Renal pelvis (tissue), 12 donors: ENCODE measurements at places on chromosomes 4 and X. TPM values are rescaled to one million over a fixed set of nuclear protein-coding genes. Genes with fewer than 3 reads are reported as not detected.

GRCh38 chrX:129495900-129496299 lies 27.4 kb downstream of the SMARCA1 start:
- no peak for DNase-seq

Gene CD38
- polyA plus RNA-seq: 1.1 TPM

Gene USP17L15
- not detected for polyA plus RNA-seq

GRCh38 chr4:15677507-15677988 lies 4.1 kb upstream of the FAM200B start:
- no peak for DNase-seq

DNA sequence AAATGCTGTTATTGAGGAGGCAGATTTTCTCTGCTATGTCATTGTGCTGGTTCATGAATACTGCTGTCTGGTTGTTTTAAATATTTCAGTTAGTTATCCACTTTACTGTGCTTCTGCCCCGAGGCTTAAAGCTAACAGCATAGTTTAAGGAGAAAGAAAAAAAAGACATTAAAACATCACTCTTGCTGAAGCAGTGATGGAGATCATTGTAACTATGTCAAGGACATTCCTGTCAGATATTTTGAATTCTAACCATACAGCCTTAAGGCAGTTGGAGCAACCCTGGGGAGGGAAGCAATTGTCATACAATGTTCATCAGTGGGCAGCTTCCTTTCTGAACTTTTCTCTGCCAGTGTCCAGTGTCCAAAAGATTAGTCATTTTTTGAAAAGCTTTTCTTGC lies 199.0 kb upstream of the DDX53 start:
- no peak for DNase-seq

- DNase-seq: no peak
Measured at GRCh38 chr4:81632581-81633299, 161.0 kb upstream of the RASGEF1B start.

GRCh38 chr4:128373628-128374027 lies 86.0 kb upstream of the PGRMC2 start:
- DNase-seq: no peak

GRCh38 chrX:30799327-30799726 lies 89.7 kb downstream of the TAB3 start:
- no peak for DNase-seq

DNA sequence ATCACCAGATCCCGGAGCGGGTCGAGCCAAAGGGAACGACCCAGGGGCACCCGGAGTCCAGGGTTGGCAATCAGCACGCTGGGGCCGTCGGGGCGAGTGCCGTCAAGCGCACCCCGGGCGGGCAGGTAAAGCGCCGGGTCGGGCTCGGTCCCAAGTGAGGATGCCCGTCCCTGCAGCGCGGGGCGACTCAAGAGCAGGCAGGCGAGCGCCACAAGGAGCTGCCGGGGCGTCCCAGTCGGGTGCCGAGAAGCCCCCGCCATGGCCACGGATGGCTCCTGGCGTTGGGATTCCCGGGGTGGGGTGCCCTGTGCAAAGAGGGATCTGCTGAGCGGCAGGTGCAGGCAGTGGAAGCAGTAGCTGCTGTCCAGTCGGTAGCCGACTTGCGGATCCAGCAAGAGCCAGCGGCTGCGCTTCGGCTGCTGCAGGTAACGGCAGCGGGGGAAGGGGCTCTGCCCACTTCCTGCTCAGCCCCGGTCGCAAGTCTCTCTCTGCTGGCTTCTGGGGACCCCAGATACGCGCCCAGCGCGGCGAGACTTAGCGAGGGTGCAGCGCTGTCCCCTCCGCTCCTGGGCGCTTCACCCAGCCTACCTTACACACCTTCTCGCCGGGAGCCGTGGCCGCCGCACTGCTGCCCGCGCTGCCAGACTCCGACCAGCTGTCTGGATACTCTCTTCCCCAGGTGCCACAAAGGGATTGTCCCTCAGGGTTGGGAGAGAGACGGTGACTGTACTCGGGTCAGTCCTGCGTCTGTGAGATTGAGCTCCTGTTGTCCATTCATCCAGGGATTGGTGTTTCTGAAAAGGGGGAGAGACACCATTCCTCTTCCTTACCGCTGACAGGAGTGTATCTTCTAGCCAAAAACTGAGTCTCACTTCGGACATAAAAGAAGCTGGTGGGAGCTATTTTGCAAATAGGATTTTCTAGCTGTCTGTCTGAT lies at the start of gene FREM3:
FREM3 (minus strand) TSS at position 260 of the 937 bp plus-strand sequence; CDS start at position 260, 0 bp downstream.
- DNase-seq: peak; percentile 11

Gene ITM2A
- polyA plus RNA-seq: 92.4 TPM

Gene PNMA5
- polyA plus RNA-seq: 0.36 TPM

- no peak for DNase-seq
Measured at GRCh38 chr4:140269369-140269768, 104.1 kb upstream of the SCOC start.

- no peak for DNase-seq
Measured at GRCh38 chr4:38723726-38724474, 58.9 kb downstream of the TLR10 start.

Gene SCFD2
- polyA plus RNA-seq: 14.5 TPM

GRCh38 chrX:156001667-156002021 lies 4.1 kb downstream of the IL9R start:
- DNase-seq: no peak

DNA sequence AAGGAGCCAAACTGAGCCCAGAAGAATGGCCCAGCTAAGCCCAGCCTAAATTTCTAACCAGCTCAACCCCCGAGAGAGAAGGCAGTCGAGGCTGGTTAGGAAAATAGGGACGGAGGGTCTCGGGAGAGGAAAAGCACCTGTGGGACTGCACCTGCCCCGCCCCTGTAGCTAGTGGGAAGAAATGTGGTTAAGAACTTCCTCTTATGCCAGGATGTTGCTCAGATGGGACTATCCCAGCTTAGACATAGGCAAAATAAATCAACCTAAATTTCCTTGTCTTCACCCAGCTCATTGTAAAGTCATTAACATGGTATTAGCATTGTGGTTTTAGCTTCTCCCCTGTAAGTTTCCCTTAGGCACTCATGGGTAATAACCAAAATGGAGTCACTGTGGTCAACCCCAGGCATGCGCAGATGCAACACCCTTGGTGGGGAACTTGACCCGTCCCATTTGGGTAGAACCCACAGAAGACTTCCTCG lies 86.8 kb downstream of the ZNF718 start:
- DNase-seq: no peak

Gene SPINK2
- polyA plus RNA-seq: not detected

DNA sequence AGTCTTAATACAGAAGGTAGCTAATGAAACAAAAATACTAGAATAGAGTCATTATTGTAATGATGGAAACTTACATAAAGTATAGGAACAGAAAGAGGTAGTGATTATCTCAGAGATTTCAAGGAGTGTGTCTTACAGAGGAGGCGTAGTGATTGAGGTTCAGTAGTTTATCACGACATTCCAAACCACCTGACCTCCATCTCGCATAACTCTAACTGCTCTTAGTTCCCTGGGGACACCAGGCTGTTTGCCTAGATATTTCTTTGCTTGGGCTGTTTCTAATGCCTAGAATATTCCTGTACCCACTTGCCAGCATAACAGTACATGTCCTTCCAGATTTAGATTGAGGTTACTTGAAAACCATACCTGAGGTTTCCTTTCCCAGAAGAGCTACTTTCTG lies 29.1 kb downstream of the STAG2 start:
- DNase-seq: no peak

DNA sequence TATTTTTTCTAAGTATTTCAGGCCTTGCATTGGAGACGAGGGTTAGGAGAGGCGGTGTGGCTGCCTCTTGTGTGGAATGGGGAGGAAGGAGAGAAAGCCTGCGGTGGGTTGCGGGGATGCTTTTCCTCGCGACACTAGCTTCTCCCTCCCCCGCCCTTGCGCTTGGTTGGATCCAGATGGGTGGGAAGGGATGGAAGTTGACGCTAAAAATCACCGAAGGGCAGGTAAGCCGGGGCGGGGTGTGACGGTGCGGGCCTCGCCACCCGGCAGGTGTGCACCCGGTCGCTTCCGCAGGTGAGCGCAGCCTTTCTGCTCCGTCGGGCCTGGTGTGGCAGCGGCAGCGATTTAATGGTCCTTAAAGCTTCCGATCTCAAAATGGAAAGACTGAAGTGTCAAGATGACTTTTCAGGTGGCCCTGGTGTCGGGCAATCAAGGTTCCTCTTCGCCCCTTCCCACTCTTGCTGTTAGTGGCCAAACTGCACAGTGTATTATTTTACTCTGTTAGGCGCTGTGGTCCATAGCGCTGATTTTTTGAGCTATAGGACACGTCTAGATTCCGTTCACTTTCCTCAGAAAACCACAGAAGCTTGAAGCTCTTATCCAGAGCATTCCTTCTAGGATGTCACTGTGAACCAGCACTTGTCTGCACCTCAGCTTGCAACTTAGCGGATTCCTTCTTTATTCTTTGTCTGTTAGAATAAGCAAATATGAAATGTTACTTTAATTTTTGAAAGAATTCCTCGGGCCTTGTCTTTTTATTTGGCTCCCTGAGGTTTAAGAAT lies 765 bp downstream of the ENOPH1 start:
- peak; percentile 45 for DNase-seq

GRCh38 chr4:182507805-182508204 lies 264.6 kb downstream of the TENM3 start:
- DNase-seq: no peak

DNA sequence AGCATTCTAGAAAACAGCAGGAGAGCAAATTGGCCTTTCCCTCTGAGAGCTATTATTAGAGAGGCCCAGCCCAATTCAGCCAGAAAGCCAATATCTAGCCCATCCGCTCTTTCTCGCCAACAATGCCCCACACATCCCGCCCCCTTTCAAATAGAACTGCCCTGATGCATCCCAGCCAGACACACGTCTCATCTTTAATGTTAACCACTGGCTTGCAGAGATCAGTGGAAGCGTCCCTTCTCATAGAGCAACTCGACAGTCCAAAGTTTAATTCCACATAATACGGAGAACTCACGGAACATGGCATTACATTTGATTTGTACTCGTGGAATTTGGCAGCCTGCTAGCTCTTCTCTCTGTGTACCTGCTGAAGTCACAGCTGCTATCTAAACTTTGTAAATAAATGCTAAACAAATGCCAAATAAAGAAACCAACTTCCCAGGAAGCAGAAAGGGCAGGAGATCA lies 304.4 kb downstream of the DHX15 start:
- no peak for DNase-seq

- DNase-seq: no peak
Measured at GRCh38 chr4:148120216-148120615, 322.0 kb downstream of the NR3C2 start.
